ENCODE measurements at places on chromosomes 6 and 20.

DNA sequence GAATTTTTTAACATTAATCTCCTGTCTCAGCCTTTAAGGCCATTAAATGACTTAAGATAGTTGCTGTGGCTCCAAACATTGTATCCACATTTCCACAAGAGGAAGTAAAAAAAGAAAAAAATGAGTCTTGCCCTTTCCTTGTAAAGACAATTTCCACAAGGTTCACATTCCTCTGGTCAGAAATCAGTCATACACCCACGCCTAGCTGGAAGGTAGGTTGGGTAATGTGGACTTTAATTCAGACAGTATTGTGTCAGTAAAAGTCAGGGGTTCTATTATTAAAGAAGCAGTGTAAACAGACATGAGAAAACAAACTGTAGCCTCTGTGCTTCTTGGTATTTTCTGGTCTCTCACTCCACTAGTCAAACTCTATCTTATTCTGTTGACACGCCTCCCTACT lies 682.0 kb downstream of the GRIK2 start:
- DNase-seq = no peak

DNA sequence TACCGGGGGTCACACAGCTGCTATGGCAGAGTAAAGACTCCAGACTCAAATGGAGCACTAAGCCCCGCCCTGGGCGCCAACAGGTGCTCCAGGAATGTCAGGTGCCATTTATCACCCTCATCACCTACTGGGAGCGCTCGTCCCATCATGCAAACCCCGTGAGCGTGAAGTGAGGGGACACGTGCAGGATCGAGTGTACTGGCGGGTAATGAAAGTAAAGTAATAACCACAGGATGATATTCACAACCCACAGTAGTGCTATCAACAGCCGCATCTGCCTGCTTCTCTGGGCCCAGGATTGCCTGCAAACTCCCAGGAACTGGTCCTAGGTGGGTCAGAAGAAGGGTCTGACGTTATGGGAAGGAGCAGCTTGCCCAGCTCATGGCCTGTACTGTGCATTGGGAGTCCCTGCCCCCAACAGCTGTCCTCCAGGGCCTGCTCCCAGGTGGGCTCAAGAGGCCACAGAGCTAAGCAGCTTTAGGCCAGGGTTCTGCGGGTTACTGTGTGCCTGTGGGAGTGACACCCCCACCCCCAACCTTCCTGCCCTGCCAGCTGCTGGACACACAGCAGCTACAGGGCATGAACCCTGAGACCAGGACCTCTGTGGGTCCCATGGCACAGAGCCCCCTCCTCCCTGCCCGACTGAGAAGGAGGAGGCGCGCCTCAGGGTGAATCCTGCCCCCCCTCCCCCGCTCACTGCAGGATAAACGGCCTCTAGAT lies 120.5 kb upstream of the SULF2 start:
- DNase-seq = no peak

DNA sequence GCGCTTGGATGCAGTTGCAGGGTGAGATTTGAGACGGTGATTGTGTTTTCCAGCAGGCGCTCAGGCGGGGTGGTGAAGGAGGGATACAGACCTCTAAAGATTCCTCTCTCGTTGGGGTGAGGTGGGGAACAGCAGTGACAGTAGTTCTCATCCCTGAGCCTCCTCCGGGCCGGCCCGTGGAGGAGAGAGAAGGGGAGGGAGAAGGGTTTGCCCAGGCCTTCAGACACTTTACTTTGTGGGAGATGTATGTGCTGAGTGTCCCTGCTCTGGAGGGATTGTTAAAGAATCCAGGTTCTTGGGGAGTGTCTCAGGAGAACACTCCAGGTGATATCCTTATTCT lies 41.0 kb downstream of the PSMB9 start:
- DNase-seq = no peak

DNA sequence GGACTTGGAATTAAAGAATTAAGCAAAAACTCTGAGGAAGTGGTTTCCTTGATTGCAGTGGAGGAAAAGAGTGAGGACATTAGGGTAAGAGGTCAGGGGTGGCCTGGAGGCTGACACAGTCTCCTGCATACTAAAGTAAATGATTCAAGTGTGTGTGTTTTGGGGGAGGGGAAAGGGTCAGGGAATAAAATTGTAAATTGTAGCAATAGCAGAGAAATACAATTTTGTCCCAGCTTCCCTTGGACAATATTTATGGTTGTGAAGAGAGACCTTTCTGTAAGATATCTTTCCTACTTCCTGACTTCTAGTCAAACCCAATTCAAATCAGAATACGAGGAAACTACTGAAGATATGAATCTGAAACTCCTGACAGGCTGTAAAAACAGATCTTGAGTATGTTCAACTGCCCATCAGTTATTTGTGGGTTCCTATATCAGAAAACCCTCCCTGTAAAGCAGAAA lies 143.4 kb upstream of the HMGN3 start:
- DNase-seq = no peak

GRCh38 chr6:92688342-92688741 lies 731.0 kb downstream of the EPHA7 start:
- DNase-seq = no peak
